ENCODE measurements at places on chromosomes 16 and 17. TPM values are rescaled to one million over a fixed set of nuclear protein-coding genes. Genes with fewer than 3 reads are reported as not detected.

HSPB9 gene
- not detected for total RNA-seq

CACNG3 gene
- total RNA-seq = not detected

GRCh38 chr16:79336437-79337229 is 263.9 kb downstream of the MAF start:
- no peak for DNase-seq

DNA sequence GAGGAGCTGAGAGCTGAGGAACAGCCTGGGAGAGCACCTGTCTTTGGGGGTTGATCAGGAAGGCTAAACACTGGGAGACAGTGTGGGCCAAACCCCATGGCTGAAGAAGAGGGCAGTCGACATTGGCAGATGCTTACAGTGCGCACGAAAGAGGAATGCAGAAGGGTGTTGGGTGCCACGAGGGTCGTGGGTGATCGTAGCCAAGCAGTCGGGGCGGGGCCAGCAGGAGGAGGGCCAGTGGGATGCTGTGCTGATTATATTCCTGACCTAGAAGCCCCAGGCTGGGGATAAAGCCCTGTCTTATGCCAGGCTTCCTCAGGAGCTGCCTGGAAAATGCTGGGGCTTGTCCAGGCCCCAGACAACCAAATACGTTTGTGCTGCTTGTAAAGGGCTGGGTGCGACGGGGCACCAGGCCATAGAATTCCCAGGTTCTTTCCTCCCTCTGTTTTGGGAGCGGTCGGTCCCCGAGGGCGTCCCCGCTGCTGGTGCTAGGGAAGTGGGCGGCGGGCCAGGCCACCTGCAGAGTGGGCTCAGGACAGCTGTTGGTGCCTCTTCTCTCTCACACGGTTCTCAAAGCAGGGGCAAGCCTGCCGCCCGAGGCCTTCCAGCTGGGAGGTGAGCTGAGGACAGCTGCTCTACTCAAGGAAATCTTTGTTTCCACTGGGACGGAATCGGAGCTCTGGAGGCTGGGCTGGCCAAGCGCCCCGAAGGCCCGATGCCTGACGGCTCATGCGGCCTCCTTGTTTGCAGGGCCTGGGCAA is 10.0 kb downstream of the C1QTNF1 start:
- DNase-seq = no peak

GRCh38 chr16:9874219-9874618 is 308.0 kb downstream of the GRIN2A start:
- DNase-seq = no peak

DNA sequence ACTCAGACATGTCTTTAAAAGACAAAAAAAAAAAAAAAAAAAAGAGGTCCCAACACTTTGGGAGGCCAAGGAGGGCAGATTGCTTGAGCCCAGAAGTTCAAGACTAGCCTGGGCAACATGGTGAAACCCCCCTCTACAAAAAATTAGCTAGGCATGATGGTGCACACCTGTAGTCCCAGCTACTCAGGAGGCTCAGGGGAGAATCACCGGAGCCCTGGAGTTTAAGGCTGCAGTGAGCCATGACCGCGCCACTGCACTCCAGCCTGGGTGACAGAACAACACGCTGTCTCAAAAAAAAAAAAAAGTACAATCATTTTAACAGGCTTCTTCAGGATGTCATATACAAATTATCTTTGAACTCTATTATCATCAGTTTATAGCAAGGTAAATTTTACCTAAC is 22.0 kb downstream of the C16orf87 start:
- DNase-seq = no peak

DNA sequence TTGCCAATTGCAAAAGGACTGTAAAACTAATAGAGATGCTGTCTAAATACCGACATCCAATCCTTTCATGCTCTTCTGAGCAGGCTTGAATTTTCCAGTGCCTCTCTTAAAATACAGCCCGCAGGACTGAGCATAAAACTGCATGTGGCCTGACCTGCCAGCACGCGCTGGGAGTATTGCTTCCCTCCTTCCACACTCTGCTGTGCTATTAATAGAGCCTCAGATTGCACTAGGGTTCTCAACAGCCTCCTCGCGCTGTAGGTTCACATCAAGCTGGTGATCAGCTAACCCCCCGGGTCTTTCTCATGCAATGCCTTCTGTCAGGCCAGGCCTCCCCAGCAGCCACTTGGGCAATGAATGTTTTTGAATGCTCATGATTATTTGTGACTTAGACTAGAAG is 14.2 kb upstream of the MSI2 start:
- DNase-seq = no peak

GRCh38 chr16:85445779-85446222 is 167.3 kb upstream of the GSE1 start:
- DNase-seq = no peak

DNA sequence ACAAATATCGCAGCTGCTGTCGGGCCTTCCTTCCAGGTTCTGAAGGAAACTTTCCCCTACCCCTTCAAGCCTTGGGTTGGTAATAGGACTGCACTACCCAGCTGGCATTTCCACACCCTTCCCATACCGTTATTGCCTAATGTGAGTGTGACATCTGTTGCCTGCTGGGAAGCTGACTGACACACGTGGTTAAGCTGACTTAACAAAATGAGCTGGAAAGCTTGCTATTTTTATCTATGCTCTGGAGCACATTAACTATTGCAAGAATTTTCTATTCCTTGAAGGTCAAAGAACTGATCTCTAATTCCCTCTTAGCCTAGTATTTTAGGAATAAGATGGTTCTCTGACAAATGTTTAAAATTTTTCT is 79.5 kb downstream of the PMP22 start:
- no peak for DNase-seq

GRCh38 chr17:6138761-6139446 is 68.7 kb downstream of the WSCD1 start:
- DNase-seq = no peak

All from activated T-helper 1 cell treated with anti-CD3 and anti-CD28 coated beads, Interleukin-12 subunit alpha, Interleukin-12 subunit beta, Interleukin-2, Interleukin-4 antibody, amounts not matched to agents 30 ng/mL and 10 ng/mL and 1 ng/mL, durations not matched to agents 14 hours and 24 hours and 36 hours (primary cell).